Activated CD4-positive, alpha-beta T cell treated with anti-CD3 and anti-CD28 coated beads, Interleukin-2, amount 10 ng/mL, durations not matched to agents 7 days and 5 days (primary cell): ENCODE measurements at places on chromosomes 12 and 14. TPM values are rescaled to one million over a fixed set of nuclear protein-coding genes. Genes with fewer than 3 reads are reported as not detected.
A peak's percentile ranks its signal among the peaks of the same experiment; 100 is the strongest.

- no peak for DNase-seq
- H3K27me3 ChIP-seq: peaks cover 43% of the 10 kb centered on the region
- no peak within 1 kb of the TSS for H3K27ac ChIP-seq
- H3K4me3 ChIP-seq: peak within 1 kb of the TSS; percentile 20
Observed at GRCh38 chr12:72272091-72272661, at the start of gene TRHDE. Gene TRHDE (plus strand): TSS chr12:72272370. CDS start chr12:72272644, 274 bp downstream.

DNA sequence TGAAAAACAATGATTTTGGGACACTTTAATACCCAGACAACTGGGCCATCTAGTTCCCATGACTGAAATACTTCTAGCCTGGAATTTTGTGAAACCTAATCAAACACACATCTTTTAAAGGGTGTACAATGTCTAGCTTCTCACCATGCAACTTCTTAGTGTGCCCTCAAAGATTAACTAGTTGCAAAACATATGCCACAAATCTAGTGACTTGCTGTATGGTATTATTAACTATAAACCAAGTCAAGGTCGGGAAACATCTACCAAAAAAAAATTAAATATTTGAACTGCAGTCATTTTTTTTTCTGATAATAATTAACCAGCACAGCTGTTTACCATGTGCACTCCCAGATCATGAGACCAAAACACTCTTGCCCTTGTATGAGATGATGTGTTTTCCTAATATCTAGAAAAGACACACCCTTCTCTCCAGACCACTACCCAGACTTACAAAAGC, 171.8 kb upstream of the FOXN3 start:
- H3K4me3 ChIP-seq: no peak overlapping the region
- peaks cover 74% of the 10 kb centered on the region for H3K36me3 ChIP-seq
- DNase-seq: no peak
- no peaks in the 10 kb centered on the region for H3K27me3 ChIP-seq
- H3K4me1 ChIP-seq: peaks cover 64% of the 10 kb centered on the region

DNA sequence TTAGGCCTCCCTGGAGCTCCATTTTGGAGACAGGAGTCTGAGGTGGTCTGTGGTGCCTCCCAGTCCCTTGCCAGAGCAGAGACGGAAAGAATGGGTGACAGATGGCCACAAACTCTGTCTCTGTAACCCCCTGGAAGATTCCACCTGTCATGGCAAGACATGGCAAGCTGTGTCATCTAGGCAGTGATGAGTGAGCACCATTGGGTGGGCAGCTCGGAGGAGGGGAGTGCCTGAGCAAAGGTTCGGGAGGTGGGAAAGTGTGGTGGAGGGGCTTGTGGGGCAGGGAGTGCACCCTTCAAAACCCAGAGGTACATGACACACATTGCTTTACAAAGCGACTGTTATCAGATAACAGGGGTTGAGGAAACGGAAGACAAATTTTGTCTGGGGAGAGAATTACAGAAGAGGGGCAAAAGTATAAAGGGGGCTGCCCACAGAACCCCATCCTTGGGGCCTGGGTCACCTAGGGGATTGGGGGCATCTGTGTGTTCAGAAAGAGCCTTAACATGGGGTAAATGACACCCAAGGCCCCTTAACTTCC, 3.5 kb downstream of the RIN3 start:
- H3K27me3 ChIP-seq: peaks cover 10% of the 10 kb centered on the region
- H3K36me3 ChIP-seq: peaks cover 3% of the 10 kb centered on the region
- H3K4me3 ChIP-seq: no peak overlapping the region
- H3K4me1 ChIP-seq: peaks cover 38% of the 10 kb centered on the region
- no peak overlapping the region for H3K27ac ChIP-seq

KRT6A gene
- not detected for total RNA-seq

- peaks cover 2% of the 10 kb centered on the region for H3K27me3 ChIP-seq
- no peak for DNase-seq
- H3K4me1 ChIP-seq: peaks cover 3% of the 10 kb centered on the region
- no peak overlapping the region for H3K4me3 ChIP-seq
- no peak overlapping the region for H3K27ac ChIP-seq
- no peaks in the 10 kb centered on the region for H3K36me3 ChIP-seq
Observed at GRCh38 chr12:62772416-62772955, 162.5 kb downstream of the PPM1H start.

PTPN21 gene
- not detected for total RNA-seq

DNA sequence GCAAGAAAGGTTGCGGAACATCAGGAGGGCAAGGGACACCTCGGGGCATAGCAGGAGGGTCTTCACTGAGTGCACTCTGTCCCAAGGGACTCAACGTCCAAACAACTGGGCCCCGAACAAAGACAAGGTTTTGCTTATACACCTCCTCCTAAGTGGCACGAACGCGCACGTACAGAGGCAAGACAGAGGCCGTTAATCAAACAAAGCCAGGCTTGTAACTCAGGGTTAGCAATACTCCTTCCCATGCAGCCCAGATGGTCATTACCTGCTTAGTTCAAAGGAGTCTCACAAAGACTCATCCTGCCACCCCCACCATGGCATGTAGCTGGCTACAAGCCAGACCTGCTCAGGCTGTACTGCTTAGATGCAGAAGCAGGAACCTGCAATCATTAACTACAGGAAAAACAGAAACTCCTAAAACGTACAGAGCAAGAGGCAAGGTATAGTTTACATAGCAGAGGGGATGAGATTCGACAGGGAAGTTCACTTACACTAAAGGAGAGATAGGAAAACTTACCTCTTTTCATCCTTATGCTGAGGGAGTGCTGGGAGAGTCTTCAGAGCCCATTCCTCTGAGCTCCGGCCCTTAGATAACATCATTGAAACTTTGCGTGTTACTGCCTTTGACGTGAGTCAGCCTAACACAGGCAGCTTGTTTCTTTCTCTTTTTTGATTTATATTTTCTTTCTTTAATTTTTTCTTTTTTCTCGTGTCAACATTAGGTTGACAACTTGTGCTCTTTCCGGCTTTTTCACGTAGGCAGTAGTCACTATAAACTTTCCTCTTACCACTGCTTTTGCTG, 1319.1 kb downstream of the TMEM121 start:
- H3K36me3 ChIP-seq: no peaks in the 10 kb centered on the region
- peak overlapping the region; percentile 81 for H3K4me3 ChIP-seq
- peak; percentile 46 for DNase-seq
- H3K27ac ChIP-seq: peak overlapping the region; percentile 73
- H3K27me3 ChIP-seq: peaks cover 7% of the 10 kb centered on the region
- H3K4me1 ChIP-seq: peaks cover 32% of the 10 kb centered on the region

TRHDE gene
- total RNA-seq: not detected

SLC6A15 gene
- total RNA-seq: not detected

DNA sequence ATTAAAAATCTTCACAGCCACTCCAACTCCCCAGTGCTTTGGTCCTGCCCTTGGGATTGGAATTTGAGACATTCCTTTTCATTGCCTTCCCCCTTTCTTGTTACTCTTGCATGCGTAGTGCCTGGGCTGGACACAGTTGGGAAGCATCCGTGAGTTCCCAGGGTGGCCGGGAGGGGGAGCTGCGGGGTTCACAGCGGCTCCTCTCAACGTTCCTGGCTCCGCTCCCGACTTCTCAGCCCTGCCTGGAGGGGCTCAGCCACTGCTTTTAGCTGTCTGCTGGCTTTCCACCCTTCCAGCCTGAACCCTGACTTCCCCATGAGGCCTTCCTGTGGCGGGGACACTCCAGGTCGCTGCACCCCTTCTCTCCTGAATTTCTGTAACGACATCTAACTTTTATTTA, 3.2 kb downstream of the TEX52 start:
- no peak overlapping the region for H3K4me3 ChIP-seq
- H3K36me3 ChIP-seq: peaks cover 5% of the 10 kb centered on the region
- no peak overlapping the region for H3K27ac ChIP-seq
- H3K27me3 ChIP-seq: no peaks in the 10 kb centered on the region
- peak; percentile 48 for DNase-seq

- H3K4me1 ChIP-seq: no peaks in the 10 kb centered on the region
- H3K36me3 ChIP-seq: peaks cover 18% of the 10 kb centered on the region
- H3K27ac ChIP-seq: no peak overlapping the region
- no peaks in the 10 kb centered on the region for H3K27me3 ChIP-seq
- DNase-seq: no peak
- H3K4me3 ChIP-seq: no peak overlapping the region
Observed at GRCh38 chr14:30935445-30935844, 61.1 kb downstream of the COCH start.

DNA sequence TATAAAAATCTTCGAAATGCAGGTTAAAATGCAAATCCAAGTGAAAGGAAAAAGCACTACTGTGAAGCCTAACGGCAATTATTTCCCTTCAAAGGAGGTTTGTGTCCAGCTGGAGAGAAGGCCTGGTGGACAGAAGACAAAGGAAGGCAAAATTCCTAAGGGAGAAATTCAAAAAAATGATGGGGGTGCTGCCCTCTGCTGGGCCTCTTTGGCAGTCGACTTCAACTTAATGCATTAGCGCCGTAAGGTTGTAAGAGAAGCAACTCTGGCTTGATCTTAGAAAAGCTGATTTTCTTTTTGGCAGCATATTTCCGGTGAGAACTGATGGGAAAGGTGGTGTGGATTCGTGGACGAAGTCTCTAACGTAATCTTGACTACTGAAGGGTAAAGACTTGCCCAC, 34.3 kb upstream of the CHFR start:
- H3K4me3 ChIP-seq: no peak overlapping the region
- no peaks in the 10 kb centered on the region for H3K4me1 ChIP-seq
- H3K36me3 ChIP-seq: peaks cover 23% of the 10 kb centered on the region
- no peak overlapping the region for H3K27ac ChIP-seq
- DNase-seq: no peak

KCNMB4 gene
- 0.50 TPM for total RNA-seq

GRCh38 chr12:79294590-79294989, 396.2 kb downstream of the PAWR start:
- H3K4me1 ChIP-seq: no peaks in the 10 kb centered on the region
- H3K27ac ChIP-seq: no peak overlapping the region
- H3K4me3 ChIP-seq: no peak overlapping the region
- H3K27me3 ChIP-seq: no peaks in the 10 kb centered on the region
- DNase-seq: no peak
